Activated T-cell treated with anti-CD3 and anti-CD28 coated beads, Interleukin-2, amount 50 U/mL, for 4 hours (primary cell): ENCODE measurements at places on chromosomes 5 and 9.

- no peak for DNase-seq
Measured at GRCh38 chr9:90219548-90220118, 423.0 kb downstream of the DIRAS2 start.

- DNase-seq: no peak
Measured at GRCh38 chr5:10775646-10776045, 14.6 kb upstream of the DAP start.

DNA sequence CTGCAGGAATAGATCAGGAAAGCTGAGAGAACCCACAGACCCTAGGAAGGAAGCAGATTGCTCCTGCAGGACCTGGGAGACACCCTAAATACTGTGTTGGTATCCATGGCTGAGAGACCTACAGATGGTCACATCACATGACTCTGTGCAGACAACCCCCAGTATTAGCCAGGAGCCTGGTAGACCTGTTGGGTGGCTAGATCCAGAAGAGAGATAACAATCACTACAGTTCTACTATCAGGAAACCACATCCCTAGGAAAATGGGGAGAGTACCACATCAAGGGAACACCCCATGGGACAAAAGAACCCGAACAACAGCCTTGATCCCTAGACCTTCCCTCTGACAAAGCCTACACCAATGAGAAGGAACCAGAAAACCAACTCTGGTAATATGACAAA is 24.2 kb upstream of the MELK start:
- no peak for DNase-seq

DNA sequence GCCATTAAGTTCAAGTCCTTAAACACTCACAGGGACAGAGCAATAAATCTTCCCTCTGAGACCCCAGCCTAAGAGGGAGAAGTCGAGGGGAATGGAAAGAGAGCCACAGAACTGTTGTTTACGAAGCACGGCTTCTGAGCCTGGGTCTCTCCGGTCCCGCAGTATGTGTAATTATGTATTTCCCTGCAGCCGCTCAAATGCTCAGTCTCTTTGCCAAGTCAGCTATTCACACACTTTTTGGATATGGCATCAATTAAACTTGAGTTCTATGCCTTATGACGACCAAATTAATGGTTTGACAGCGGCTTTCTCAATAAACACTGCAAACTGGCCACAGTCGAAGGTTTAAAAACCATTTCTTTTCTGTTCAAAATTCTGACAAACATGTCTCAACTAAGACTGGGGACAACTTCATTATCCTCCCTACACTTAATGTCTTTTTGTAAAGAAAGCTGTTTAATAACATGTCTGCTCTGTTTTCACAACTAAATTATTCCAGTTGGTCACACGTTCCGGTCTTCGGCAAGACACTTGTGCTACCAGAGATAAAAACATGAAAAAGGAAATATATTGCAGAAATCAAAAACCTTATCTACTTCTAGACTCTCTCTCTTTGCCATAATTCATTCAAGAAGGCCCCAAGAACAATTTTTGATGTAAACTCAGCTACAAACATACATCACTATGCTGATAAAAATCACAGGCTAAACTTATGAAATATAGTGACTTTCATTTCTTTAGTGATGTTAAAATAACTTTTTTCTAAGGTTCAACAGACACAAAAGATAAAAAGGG is 203.2 kb downstream of the GAPVD1 start:
- DNase-seq: no peak

GRCh38 chr5:103345461-103345860 is 86.9 kb downstream of the MACIR start:
- DNase-seq: no peak

- no peak for DNase-seq
Measured at GRCh38 chr5:138952962-138953361, 77.8 kb upstream of the LRRTM2 start.

- peak; percentile 74 for DNase-seq
Measured at GRCh38 chr5:176536132-176536901, 885 bp downstream of the RNF44 start.

- DNase-seq: peak; percentile 72
Measured at GRCh38 chr5:119435436-119436132, 16.7 kb upstream of the HSD17B4 start.

- DNase-seq: no peak
Measured at GRCh38 chr9:79185866-79186265, 385.9 kb upstream of the TLE4 start.

GRCh38 chr9:4588721-4589120 is 73.4 kb upstream of the PLPP6 start:
- DNase-seq: no peak

DNA sequence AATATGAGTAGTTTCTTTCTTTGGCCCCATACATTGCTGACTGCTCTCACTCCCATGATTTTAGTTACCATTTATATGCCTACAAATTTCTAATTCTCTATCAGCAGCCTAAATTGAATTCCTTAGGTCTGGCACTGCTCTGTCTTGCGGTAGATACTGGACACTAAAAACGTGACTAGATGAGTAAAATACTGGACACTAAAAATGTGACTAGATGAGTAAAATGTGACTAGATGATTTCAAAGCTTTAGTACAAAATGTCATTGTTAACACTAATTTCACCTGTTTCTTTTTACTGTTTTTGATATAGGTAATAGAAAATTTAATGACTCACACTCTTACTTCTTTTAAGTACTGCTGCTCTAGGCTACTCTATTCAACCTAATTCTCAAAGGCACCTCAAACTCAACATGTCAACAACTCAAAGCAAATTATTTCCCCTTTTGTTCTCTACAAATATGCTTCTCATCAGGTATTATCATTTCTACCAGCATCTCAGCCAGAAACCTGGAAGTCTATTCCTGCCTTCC is 31.4 kb upstream of the GOLGA1 start:
- no peak for DNase-seq

GRCh38 chr5:66653325-66653724 is 57.1 kb downstream of the MAST4 start:
- no peak for DNase-seq

GRCh38 chr9:85158512-85158911 is 489.0 kb downstream of the NTRK2 start:
- DNase-seq: no peak

DNA sequence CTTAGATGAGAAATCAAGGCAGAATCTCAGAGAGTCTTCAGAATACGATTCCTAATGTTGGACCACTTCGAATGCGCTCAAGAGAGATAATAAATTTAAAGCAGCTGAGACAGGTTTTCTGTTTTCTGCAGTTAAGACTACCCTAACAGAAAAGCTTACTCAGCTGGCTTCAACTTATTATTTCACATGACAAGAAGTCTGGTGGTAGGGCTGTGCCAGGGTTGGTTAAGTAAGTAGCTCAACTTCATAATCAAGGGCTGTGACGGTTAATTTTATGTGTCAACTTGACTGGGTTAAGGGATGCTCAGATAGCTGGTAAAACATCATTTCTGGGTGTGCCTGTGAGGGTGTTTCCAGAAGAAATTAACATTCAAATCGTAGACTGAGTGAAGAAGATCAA is 3.8 kb downstream of the GPR150 start:
- DNase-seq: no peak

DNA sequence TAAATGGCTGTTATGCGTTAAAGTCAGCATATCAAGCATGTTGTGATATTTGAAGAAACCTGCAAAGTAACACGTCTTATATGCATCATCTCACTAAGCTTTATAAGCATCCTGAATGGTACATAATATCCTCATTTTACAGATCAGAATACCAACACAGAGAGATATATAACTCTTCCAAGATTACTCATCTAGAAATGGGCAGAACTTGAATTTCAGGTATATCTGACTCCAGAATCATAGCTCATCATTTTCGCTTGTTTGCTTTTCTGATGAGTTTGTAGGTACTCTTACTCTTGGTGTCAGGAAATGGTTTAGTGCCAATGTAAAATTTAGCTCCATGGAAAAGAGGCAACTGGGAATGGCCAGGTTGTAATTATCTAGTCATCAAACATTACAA is 232.3 kb upstream of the ANKH start:
- DNase-seq: no peak

- DNase-seq: no peak
Measured at GRCh38 chr5:37988454-37989046, 148.7 kb upstream of the GDNF start.

GRCh38 chr9:4097515-4097914 is 202.4 kb downstream of the GLIS3 start:
- no peak for DNase-seq

- DNase-seq: no peak
Measured at GRCh38 chr9:105437704-105438103, 10.1 kb upstream of the FSD1L start.

DNA sequence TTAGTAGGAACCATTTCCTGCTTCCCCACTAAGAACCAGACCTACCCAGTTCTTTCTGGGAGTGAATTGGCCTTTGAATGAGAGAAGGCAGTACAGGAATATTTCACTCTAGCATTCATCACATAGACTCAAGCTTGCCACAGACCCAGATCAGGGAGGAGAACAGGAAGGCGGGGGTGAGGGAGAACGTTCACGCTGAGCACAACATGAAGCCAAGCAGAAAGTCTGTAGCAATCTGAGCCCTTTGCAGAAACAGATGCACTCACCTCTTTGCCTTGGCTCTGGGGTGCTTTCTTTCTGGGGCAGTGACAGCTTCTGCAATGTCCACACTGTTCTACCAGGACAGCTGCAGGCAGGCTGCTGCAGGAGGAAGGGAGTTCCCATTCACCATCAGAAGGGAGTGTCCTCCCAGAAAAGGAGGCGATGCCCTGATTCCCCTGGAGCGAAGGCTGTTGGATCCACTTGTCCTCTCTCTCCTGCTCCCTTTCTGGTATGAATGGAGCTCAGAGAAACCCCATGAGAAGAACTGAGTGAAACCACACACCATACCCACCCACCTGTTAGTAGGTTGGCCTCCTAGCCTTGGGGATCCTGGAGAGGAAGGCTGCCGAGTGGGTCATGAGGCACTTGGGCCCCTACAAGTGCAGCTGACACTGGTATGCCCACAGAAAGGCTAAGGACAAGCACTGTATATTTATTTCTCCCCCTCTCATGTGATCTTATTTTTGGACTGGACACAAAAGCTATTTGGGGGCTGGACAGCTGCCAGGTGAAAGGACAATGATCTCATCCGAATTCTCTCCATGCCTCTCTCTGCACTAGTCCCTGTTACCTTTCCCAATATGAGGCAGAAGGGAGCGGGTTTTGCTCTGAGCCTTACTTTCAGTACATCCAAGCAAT is 11.7 kb upstream of the FGF1 start:
- DNase-seq: no peak

DNA sequence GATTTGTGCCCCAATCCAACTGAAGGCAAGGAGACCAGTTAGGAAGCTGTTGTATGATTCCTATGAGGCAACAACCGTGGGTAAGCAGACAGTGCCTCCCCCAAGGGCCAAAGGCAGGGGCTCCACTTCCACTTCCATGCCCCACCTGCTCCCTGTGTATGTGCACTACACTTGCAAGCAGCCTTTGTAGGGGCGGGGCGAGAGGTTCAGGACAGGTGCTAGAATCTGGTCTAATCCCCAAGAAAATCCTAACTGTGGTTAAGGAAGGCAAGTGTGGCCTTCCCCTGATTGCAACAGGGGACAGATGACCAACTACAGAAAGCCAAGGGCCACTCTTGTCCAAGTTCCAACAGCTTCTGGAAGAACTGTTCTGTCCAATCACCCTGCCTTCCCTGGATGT is 41.7 kb downstream of the B4GALT1 start:
- no peak for DNase-seq

GRCh38 chr5:159301466-159301865 is 28.8 kb downstream of the IL12B start:
- no peak for DNase-seq

DNA sequence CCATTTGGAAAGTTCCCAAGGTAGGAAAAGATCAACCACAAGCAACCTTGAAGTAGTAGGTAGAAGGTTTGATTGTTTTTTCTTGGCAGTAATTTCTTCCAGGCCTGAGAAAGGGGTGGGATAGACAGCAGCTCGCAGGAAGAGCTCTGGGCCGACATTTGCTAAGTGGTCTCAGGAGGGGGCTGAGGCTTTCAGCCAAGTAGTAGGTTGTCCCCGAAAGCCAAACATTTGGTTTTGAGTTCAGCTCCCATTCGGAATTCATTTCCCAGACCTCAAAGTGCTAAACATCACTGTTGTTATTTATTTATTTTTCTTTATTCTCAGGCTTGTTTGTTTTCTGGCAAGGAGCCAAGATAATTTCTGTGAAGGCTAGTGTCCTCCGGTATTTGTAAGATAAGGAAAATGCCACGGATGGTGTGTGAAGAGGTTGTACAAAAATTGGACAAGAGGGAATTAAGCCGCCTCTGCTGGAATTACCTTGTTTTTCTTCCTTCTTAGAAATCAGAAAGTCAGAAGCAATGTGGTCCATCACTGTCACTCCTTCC is 112.1 kb downstream of the KIF4B start:
- DNase-seq: no peak

DNA sequence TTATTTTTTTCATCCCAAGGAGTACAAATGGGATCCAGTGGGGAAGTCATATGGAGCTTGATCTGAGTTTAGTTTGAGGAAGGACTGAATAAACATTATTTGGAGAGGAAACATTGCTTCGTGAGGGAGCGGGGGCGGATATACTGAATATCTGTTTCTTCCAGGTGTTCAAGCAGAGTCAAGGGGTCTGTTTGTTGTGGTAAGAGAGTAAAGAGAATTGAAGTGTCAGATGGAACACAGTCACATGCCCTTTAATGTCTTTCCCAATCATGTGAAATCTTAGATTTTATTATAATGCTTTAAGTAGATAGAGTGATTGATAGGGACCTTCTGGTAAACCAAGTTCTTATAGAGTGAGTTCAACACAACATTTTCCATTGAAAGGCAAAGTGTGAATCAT is 33.7 kb downstream of the DDX46 start:
- DNase-seq: no peak

- DNase-seq: peak; percentile 4
Measured at GRCh38 chr5:163565931-163566608, 60.7 kb downstream of the MAT2B start.

DNA sequence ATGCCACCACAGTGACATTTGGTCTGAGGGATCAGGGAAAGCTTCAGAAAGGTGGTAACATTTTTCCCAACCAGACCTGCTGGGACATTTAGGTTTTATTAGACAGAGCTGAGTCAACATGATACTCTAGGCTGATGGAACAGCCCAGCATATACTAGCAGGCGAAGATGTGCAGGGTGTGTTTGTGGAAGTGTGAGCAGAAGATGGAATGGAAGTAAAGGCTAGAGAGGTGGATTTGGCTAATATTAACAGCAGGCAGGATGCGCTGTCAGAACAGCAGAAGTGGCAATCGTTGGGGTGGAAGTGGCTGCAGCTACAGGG is 340.6 kb downstream of the ASTN2 start:
- no peak for DNase-seq

DNA sequence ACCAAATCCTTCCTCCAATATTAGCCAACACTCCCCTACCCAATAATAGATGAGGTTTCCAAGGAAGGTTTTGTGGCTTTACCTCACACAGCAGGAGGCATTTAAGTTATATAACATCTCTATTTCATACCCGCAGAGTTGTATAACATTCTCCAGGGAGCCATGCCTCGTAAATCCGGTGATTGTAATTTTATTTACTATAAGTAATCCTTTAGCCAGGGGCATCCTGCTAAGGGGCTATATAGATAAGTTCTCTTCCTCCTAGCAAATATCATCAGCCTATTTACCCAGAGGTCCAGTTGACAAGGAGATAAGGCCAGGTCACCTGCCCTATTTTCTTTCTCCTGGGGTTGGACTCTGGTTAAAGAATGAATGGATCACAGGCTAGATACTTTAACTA is 2051.0 kb downstream of the EFNA5 start:
- no peak for DNase-seq
